LoVo (cell line): ENCODE measurements at places on chromosomes 1 and 21.

DNA sequence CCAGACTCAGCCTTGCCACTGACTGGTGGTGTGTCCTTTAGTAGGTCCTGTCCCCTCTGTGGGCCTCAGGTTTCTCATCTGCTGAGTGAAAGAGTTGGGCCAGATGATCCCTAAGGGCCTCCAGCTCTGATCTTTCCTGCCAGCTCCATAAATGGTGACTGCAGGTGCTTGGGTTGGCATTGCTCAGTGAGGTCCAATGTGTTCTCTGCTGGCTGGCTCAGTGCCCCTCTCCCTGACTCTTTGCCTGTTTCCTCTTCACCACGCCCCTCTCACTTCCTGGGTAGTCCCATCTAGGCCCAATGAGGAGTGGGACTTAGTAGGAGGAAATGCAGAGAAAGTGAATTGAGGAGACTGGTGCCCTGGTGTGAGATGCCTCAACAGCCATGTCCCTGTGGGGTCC, 36.6 kb downstream of the UBE2T start:
- no peak for DNase-seq

DNA sequence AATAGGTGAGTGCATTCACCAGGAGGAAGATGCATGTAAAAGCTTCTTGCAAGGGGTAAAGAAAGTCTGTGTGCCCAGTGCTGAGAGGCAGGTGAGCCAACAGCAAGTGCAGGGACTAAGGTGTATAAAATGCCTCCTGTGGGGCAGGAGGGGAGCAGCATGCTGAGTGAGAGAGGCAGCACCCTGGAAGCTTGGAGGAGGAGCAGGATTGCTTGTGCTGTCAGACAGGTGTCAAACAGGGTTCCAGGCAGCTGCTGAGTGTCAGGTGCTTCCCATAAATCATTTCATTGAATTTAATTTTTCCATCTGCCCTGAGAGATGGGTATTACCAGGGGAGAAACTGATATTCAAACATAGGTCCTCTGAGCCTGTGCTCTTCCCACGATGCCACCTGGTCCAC, 13.9 kb downstream of the BSND start:
- DNase-seq, result no peak

GRCh38 chr1:1355416-1355815, 2.9 kb downstream of the MXRA8 start:
- DNase-seq, result no peak

DNA sequence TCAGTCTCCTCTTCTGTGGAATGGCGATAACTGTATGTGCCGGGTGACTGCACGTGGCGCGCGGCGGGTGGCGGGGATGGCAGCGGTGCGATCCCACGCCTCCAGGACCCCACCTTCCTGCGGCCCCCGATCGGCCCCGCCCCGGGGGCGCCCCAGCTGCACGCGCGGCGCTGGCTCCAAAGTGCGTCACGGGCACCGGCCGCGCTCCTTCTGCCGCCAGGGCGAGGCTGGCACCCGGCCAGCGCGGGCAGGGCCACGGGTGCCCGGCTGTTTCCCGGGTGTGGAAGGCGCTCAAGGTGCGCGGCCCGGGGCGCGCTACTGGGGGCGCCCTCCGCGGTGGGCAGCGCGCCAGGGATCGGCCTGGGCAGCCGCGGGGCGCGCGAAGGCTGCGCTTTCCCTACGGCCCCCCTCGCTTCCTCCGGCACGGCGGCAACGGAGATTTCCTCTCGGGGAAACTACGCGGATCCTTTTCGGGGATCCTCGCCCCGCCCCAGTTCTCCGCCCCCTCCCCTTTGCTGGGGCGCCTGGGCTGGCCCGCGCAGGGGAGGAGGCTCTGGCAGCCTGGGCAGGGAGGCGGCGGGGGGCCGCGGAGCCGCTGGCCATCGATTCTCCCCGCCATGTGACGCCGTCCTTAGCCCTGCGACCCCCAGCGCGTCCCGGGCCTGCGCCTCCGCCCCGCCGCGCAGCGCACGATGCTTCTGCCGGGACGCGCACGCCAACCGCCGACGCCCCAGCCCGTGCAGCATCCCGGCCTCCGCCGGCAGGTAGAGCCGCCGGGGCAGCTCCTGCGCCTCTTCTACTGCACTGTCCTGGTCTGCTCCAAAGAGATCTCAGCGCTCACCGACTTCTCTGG, at the start of gene EVA1C:
Gene EVA1C, plus strand, starts transcription at position 545 of the 853 bp plus-strand sequence. Its CDS starts 148 bp downstream, at position 693.
- DNase-seq, result peak; percentile 86

DNA sequence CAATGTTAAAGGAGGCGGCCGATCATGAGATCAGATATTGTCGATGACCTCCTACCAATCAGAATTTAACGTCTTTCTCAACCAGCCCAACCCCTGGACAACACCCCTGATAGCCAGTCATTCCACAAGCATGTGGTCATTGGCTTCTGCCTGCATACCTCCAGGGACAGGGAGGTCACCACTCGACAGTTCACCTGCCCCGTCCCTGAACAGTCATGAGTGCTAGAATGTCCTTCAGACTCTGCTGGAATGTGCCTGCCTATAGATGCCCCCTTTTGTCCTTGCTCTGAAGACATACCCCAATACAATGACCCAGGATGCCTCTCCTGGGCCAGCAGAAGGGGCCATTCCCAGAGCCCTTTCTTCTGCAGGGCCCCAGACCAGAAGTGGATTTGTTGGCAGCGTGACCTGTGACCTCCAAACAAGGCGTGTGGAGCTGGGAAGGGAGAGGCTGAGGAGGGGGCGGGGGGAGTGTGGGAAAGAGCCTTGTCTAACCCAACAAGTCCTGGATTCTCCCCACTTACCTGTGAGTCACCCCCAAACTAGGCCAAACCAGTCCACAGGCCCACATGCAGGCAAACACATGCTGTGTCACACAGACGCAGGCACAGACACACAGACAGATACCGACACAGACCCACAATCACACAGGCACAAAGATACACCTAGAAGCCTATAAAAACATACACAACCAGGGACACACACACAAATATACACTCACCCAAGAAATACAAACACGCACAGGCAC, 2.2 kb downstream of the CRYBG2 start:
- peak; percentile 78 for DNase-seq

DNA sequence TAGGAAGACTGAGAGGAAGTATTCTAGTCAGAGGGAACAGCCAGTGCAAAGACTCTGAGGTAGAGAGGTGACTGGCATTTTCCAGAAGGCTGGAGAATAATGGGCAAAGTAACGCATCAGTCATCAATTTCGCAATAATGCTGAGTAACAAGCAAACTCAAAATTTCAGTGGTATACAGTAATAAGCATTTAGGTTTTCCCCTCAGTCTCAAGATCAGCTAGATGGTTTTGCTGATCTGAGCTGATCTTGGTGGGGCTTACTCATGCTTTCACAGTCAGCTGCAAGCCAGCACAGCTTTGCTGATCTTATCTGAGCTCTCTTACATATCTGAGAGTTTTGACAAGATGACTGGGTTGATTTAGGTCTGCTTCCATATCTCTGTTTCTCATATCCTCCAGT, 108.7 kb downstream of the TSEN15 start:
- no peak for DNase-seq

DNA sequence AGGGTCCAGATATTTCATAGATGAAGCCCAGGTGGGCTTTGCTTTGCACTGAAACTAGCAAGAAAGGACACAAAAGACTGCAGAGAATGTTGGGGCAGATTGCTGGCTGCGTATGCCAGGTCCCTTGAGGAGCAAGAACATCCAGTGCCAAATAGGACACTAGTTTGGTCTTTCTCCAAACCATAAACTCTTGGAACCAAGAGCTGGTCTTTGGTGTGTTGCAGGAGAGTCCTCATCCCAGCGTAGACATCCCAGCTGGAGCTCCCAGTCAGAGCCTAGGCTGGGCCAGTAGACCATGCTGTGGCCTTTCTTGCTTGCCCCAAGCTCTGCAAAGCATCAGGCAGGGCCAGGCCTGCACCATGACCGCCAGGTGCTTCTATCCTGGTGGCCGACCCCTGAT, 87.5 kb downstream of the ATP5PO start:
- DNase-seq, result no peak

DNA sequence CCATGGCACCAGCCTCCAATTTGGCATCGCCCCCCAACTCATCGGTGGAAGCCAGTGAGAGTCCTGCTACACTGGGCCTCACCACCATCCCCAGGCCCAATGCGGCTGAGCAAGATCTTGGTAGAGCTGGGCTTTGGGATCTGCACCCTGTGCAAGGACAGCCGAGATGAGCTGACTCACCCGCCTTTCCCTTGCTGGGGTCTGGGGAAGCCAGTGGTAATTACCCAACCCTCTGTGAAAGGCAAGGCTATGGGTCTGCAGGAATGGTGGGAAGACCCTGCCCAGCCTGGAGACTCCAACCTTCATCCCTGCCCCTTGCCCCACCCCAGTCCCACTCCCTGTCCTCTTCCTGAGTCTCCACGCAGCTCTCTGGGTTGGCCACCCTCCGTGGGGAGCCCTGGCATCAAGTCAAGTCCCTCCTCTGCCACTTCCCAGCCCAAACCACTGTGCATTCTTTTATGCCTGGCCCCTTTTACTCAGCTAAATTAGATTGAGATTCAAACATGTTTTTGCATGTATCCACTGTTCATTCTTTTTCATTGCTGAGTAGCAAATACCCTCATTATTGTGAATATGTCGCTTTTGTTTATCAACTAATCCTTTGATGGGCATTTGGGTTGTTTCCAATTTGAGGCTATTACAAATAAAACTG, 8.8 kb downstream of the SMCP start:
- no peak for DNase-seq

DNA sequence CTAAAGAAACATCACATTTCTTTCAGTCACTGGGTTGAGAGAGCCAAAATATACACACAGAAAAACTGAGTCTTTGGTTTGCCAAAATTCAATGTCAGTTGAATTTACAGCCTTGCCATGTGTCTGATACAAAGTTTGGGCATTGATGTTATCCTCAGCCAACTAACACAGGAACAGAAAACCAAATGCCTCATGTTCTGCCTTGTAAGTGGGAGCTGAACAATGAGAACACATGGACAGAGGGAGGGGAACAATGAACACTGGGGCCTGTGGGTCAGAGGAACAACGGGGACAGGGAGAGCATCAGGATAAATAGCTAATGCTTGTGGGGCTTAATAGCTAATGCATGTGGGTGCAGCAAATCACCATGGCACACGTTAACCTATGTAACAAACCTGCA, 39.6 kb upstream of the C21orf91 start:
- no peak for DNase-seq

- DNase-seq, result no peak
Observed at GRCh38 chr1:203273869-203274602, 31.3 kb upstream of the BTG2 start.

GRCh38 chr21:42107177-42107880, 36.2 kb downstream of the UMODL1 start:
- DNase-seq, result no peak

DNA sequence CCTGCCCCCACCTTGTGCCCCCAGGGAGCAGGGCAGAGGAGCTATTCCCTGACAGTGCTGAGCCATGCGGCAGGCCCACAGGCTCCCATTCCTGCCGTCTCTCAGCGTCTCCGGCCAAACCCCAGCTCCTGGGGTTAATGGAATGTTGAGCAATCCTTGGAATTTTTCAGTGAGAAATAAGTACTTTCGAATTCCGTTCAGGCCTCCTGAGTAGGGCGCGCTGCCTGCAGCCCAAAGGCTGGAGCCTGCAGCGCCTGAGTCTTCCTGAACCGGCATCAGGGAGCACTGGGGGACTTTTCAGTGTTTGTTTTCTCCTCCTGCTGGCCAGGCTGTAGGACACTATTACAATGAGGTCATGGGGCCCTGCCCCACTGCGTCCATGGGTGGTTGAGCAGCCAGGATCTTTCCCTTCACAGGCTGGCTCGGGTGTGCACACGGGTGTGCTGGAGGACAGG, 33.3 kb upstream of the CSF1 start:
- DNase-seq, result peak; percentile 16

- no peak for DNase-seq
Observed at GRCh38 chr1:153771261-153771660, 3.9 kb upstream of the SLC27A3 start.

GRCh38 chr1:225776294-225776693, 1.3 kb upstream of the SRP9 start:
- no peak for DNase-seq

DNA sequence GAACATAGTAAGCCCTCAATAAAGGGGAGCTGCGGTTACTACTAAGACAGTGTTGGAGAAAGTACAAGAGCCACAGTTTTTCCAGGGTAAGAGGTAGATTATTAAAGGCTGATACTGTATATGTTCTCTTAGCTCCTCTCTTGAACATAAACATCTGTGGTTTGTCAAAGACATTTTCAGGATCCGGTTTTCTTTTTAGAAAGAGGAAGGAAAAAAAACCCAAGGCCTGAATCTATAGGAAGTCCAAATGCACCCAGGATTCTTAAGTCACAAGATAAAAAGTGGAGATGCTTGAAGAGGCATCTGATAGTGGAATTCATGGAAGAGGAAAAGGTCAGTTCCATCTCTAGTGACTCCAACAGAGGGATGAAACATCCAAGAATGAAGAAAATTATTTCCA, 24.6 kb upstream of the SLC45A3 start:
- DNase-seq, result no peak

- no peak for DNase-seq
Observed at GRCh38 chr21:43939443-43940328, 72.4 kb upstream of the TRAPPC10 start.

- no peak for DNase-seq
Observed at GRCh38 chr1:198660341-198661261, 21.8 kb downstream of the PTPRC start.

DNA sequence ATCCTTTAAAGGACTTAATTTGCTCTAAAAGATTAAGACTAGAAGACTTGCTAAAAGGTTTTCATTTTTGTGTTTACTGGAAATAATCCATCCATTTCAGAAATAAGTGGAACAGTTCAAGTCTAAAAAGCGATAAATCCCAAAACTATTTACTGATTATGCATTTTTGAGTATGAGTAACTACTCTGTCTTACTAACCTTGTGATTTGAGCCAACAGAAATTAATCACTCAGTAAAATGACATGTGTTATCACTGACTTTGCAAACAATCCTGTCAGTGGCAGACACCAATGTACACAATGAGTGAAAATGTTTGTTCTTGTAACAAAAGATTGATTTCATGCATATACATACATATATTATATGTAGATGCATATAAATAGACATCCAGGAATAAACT, 218.0 kb downstream of the DENND1B start:
- no peak for DNase-seq

- peak; percentile 59 for DNase-seq
Observed at GRCh38 chr1:235843461-235843961, 23.2 kb downstream of the LYST start.

- no peak for DNase-seq
Observed at GRCh38 chr1:65508051-65508450, 87.6 kb downstream of the LEPR start.

- DNase-seq, result no peak
Observed at GRCh38 chr1:162485236-162485635, 12.4 kb upstream of the UHMK1 start.
